Stimulated activated CD4-positive, alpha-beta T cell treated with anti-CD3 and anti-CD28 coated beads, Interleukin-15, amount 100 ng/mL, for 1 hour (primary cell): ENCODE measurements at places on chromosomes 5 and 9.

DNA sequence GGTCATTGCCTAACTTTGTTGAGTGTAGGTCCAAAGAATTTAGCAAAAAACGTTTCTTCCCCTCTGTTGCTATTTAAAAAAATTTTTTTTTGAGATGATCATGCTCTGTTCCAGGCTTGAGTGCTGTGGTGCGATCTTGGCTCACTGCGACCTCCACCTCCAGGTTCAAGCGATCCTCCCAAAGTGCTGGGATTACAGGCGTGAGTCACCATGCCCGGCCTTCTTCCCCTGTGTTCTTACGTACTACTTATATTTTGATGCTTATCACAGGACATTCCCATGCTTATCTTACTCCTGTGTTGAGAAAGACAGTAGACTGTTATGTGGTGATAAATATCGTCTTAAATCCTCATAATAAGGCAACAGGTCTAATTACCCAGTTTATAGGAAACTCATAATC, 2.5 kb downstream of the ACER2 start:
- no peak for DNase-seq

DNA sequence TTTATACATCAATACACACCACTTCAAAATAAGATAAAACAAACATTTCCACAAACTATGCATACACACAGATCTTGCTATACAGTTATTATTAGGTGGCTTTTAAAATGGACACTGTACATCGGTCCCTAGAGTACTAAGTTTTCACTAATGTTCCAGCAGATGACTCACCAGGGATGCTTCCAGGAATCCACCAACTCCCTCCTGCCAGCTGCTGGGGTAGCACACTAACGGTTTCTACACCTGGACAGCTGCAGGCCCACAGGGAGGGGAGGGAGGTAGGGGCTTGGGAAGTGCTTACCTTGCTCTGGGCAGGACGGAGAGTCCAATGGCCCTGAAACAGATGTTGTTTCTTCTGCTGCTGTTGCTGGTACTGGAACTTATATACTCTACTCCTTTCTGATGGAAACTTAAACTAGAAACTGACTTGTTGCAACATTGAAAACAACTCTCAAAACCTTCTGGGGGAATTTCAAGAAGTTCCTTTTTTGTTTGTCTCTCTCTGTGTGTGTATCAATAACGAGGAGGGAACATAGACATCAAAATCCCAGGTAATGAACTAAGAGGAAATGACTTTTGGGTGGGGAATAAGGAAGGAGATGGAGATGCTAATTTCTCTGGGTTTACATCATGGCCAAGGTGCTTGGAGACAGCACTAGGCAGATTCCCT, at the start of gene IL12B:
TSS of gene IL12B (minus strand) at position 357 of the 670 bp plus-strand sequence. CDS start 3,705 bp downstream, outside the sequence.
- no peak for DNase-seq

- DNase-seq, result no peak
These were observed 1.7 kb upstream of the PTGDS start for GRCh38 chr9:136975644-136976043.

DNA sequence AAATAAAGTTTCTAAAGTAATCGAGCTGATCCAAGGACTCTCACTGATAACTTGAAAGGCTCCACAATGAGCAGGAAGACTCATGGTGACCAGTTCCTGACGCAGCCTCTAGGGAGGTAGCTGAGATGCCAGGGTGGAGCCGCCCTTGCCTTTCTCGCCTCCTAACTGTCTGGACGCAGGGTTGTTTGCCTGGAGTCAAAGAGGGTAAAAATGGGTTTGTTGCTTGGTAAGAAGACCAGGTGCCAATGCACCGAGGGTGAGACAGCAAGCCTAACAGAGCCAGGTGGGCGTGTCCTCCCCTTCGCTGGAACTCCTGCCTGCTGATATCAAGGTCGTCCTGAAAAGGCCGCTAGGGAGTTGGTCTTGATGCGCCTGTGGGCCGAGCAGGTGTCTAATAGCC, 48.6 kb upstream of the FCN1 start:
- no peak for DNase-seq

- no peak for DNase-seq
These were observed 26.2 kb downstream of the RAD23B start for GRCh38 chr9:107309271-107309670.

GRCh38 chr5:178131446-178131996, 707 bp downstream of the RMND5B start:
- DNase-seq, result no peak

GRCh38 chr5:107518616-107519015, 152.1 kb downstream of the EFNA5 start:
- no peak for DNase-seq

DNA sequence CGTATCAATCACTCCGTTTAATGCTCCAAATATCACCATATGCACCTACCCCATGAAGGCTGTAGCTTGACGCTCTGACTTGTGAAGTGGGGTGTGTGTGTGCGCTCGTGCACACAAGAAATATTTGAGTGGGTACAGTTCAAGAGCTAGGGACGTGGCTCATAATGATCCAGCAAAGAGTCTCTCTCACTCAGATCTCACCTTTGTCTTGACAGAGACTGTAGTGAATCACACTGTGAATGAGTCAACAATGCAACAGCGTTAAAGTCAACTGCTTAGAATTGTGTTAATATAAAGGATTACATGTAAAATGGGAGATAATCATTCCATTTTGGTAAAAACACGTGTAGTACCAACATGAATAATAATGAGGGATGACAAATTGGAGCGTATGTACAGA, 119.4 kb downstream of the MED27 start:
- no peak for DNase-seq
